ENCODE measurements at places on chromosomes 6 and 20.

GRCh38 chr20:3660262-3661059 lies 2.7 kb downstream of the GFRA4 start:
- DNase-seq = no peak

DNA sequence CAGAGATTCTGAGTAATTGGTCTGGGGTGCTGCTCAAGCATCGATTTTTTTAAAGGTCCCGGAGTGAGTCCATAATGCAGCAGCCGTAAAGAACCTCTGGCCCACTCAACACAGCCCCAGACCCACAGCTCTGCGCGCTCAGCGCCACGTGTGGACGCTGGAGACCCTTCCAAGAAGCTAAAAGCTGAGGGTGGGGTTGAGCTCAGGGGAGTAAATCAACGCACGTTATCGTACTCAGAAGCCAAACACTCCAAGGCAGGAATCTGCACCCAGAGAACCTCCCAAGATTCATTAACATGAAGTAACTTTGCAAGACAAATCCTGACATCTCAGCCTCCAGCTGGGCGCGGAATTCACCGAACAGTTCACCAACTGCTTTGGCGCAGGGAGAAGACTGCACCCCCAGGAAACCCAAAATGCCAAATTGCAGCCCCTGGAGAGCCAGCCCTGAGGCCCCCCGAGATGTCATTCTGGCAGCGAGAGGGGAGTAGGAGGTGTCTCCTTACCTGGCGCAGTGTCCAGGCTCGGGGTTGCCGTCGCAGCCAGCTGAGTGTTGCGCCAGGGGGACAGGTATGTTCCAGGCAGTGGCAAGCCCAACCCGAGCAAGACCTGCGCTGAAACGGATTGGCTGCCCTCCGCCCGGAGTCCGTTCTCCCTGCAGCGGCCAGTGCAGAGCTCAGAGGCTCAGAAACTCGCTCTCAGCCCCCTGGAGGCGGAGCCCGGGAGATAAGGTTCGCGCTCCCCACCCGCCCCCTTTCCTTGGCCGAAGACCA lies at the start of gene COL21A1:
COL21A1 (minus strand) TSS at position 700 of the 773 bp plus-strand sequence. CDS start 64,962 bp downstream, outside the sequence.
- DNase-seq = no peak

DNA sequence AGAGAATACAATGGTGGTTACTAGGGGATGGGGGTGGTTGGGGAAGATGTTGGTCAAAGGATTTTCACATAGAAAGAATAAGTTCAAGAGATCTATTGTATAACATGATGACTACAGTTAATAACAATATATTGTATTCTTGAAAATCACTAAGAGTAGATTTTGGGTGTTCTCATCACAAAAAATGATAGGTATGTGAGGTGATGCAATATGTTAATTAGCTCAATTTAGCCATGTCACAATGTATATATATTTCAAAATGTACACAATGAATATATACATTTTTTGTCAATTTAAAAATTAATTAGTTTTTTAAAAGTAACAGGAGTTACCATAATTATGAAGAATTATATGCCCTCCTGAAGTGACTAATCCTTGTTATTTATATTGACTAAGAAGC lies 22.3 kb downstream of the ZNF133 start:
- DNase-seq = no peak

DNA sequence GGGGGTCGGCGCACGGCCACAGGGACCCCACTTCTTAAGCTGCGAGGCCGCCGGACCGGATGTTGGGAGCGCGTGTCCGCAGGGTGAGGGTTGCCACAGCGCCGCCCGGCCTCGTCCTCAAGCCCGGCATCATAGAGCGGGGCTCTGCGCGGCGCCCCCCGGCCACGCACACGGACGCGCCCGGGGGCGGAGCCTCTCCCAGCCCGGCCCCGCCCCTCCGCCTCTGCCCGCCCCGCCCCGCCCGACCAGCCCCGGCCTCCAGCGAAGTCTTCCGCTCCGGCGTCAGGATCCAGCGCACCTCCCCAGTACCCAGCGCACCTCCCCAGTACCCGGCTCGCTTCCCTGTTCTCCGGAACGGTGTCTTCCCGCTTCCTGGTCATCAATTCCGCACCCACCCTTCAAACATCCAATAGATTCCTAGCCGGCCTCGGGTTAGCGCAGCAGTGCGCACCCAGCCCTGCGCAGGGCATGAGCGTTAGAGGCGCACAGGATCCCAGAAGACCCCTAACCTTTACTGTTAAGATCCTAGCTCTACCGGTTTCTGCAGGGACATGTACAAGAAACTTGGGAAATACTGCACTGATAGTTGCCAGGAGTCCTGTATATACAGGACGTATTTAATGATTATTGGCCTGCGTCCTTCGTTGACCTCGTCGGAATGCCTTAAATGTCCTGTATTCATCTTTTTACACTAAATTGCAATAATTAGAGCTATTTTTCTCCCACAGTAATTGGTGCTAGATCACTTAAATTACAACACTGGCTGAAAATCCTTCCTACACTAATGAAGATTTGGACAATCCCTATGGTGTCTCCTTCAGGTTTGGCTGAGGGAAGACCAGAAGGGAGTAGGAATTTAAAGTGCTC lies 535 bp upstream of the DNAAF9 start:
- DNase-seq = peak; percentile 51

DNA sequence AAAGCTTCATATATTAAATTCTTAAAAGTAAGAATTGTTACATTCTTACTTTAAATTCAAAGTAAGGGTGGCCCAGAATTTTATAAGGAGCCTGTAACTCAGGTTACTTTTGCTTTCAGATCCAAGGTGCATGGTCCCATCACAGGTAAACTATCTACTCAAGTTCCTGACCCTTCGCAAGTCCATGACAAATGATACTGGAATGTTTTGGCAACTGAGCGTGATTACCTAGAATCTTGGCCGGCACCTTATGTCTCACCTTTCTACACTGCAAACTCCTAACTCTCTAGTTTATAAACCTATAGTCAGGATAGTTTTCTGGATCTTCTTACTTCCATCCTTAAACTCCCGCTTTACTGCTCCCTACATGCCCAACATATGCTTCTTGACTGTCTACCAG lies 67.9 kb upstream of the HMGN3 start:
- DNase-seq = no peak

DNA sequence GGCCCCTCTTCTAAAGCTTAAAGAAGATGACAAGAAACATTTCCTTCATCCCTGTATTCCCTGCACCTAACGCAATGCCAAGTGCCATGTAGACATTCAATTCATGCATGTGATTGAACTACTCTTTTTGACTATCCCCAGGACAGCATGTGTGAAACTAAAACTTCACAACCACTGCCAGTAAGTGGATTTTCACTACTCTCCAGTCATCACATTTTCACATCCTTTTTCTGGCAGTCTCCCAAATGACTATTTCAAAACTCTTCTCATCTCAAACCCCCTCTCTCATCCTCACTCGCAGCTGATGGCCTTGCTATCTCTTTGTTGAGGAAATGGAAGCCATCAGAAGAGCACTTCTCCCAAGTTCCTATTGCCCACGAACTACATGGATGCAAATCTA lies 122.6 kb downstream of the OPRM1 start:
- DNase-seq = no peak

All from stimulated activated CD4-positive, alpha-beta T cell treated with anti-CD3 and anti-CD28 coated beads, TNF-alpha, amount 100 ng/mL, for 1 hour (primary cell).